ENCODE measurements at places on chromosomes 4 and X.

DNA sequence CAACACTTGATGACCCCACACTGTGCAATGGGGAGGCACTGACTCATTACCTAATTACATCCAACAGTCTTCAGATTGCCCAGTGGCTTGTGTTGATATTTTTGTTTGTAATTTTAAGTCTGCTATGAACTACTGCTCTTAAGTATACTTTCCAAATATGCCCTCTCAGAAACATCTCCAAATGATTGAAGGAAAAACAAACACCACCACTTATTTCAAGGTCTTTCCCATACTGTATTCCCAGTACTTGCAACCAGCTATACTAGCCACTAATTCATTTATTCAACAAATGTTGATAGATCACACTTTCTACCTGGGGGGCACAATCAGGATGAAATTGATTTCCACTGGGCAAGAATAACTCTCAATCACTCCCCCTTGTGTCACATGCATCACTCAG lies 302.2 kb upstream of the CPEB2 start:
- DNase-seq: no peak

GRCh38 chrX:48736303-48736702 lies 25.2 kb upstream of the GLOD5 start:
- DNase-seq: no peak

GRCh38 chrX:11480626-11481025 lies 185.1 kb downstream of the ARHGAP6 start:
- no peak for DNase-seq

GRCh38 chrX:13257223-13258051 lies 62.4 kb downstream of the ATXN3L start:
- DNase-seq: no peak

GRCh38 chr4:4460759-4461158 lies 73.9 kb downstream of the NSG1 start:
- no peak for DNase-seq

GRCh38 chr4:156252358-156252921 lies 298.8 kb upstream of the CTSO start:
- DNase-seq: no peak

DNA sequence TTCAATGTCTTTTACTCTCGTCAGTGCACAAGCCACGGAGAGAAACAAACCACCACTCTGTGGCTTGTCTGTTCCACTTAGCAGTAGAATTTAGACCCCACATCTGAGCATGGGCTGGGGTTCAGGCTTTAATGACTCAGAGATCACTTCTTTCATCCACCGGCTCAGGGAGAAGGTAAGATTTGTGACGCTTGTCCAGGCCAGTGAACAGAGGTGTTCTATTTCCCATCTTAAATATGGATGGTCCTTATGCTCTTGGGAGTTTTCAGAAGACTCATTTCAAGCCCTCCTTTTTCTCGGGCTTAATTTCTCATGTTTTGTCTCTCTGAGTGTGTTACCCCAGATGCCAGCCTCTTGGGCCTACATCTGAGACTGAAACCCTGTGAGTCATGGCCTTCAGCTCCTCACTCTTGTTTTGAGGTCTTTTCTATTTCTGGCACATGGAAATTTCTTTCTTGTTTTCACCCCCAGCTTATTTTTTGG lies 127.4 kb upstream of the SFRP2 start:
- DNase-seq: no peak

GRCh38 chr4:88963817-88964216 lies 93.2 kb downstream of the FAM13A start:
- no peak for DNase-seq

GRCh38 chr4:145735827-145736226 lies 55.9 kb downstream of the C4orf51 start:
- DNase-seq: no peak

GRCh38 chr4:74364652-74365491 lies at the start of gene EREG:
TSS of gene EREG (plus strand) at chr4:74365145. CDS start at chr4:74365309, 164 bp downstream.
- peak; percentile 54 for DNase-seq

DNA sequence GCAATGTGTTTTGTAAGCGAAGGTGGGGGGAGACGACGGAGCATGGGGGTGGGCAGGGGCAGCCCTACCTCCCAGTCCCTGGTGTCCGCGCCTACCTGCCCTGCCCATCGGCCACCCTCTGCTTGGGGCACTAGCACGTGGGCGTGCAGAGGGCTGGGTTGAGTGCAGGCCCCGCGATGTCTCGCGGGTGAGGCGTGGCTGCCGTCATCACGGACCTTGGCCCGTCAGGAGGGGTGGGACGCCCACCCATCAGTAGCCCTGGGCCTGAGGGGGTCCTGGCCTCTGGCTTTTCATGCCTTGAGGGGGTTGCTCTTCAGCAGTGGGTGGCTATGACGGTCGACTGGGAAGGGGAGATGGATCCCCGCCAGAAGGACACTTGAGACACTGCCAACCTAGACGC lies 36.1 kb upstream of the GEMIN8 start:
- DNase-seq: no peak

GRCh38 chr4:8778291-8778690 lies 93.3 kb downstream of the HMX1 start:
- no peak for DNase-seq

DNA sequence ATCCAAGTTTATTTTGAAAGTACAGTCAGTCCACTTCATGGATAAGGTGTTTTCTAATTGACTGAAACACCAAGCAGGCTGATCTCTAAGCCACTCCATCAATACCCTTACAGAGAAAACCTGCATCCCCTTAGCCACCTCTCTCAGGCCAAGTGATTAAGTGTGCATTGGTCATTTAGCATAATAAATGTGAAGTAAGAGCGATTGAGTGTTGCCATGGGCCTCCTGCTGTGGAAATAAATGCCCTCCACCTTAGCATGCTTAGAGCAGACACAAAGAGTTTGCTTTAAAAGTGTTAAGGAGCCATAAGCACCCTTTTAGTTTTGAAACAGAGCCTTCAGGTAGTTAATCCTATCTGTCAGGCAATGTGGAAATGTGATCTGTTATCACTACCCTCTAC lies 386.5 kb downstream of the GPAT3 start:
- DNase-seq: no peak

DNA sequence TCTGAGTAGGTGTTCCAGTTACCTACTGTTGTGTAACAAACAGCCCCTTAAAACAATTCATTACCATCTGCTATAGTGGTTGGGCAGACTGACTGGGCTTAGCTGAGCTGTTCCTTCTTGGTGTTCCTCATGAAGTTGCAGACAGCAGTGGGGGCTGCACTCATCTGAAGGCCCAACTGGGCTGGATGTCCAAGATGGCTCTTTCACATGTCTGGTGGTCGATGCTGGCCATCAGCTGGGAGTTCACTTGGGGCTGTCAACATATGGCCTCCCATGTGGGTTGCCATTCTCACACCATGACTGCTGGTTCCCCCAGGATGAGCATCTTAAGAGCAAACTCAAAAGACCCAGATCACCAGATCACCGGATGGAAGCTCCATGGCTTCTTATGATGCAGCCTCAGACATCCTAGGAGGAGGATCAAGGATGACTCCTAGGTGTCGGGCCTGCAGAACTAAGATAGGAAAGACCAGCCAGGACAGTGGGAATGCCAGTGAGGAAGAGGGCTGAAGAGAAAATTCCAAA lies 34.3 kb upstream of the PPP2R2C start:
- DNase-seq: no peak

- DNase-seq: no peak
Measured at GRCh38 chrX:66015900-66016689, 23.8 kb downstream of the VSIG4 start.

- DNase-seq: peak; percentile 30
Measured at GRCh38 chrX:72255445-72255844, 16.6 kb upstream of the ERCC6L start.

DNA sequence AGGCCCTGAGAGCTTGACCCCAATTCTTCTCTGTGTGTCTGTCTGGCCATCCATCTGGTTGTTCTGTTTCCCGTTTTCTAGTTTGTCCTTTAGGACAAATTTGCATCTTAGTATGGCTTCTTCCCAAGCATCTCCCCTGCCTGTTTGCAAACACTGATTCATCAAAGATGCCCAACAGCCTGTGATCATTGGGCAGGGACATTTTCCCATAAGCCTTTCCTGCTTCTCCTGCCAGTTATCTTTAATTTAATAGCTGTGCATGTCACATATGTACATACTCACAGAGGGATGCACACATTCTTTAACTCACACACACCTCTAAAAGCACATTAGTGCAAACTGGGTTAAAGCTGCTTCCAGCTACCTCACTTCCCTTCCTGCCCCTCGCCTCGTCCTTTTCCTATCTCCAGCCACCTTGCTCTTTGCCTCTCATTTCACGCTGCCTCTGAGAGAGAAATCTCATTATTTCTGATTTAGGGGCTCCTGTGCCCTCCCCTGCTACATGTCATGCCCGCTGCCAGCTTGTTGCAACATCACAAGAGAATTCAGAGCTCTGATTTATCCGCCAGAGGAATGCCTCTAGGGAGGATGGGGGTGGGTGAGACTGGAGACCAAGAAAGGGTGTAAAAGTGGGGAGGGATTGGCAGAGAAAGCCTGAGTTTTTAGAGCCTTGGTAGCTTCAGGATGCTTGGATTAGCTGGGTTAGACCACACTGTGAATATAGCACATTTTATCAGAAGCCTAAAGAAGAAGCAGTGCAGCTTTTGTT lies 100.6 kb downstream of the NHS start:
- DNase-seq: no peak

- DNase-seq: peak; percentile 3
Measured at GRCh38 chrX:85851418-85851817, 195.9 kb downstream of the CHM start.

DNA sequence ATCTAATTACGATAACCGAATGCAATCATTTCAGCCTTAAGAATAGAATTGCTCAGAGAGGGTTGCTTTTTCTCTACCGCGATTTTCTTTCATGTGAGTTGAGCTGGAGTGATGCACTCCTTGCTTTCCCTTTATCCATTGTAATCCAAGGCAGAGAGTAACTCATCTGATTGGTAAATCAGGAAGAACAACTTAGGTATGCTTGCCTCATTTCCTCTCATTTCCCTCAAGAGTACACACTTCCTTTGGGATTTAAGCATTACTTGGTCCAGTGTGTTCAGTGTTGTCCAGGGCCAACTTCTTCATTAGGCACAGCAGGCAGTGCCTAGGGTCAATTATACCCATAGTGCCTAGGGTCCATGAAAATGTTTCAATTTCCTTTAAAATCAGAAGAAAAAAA lies 15.7 kb upstream of the N4BP2 start:
- no peak for DNase-seq

DNA sequence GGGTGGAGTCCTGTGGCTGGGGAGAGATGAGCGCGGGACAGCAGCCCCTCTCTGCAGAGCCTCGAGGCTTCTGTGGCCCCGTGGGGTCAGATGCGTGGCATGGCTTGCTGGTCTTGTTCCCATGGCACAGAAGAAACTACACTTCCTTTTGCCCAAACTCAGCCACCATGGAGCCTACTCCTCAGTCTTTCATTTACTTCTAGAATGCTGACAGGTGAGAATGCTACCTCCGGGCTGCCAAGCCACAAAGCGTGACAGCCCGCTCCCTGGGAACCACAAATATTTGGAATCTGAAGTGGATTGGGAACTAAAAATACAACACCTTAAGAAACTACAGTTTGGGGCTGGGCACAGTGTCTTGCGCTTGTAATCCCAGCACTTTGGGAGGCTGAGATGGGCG lies 98.0 kb downstream of the TRAPPC11 start:
- DNase-seq: no peak

DNA sequence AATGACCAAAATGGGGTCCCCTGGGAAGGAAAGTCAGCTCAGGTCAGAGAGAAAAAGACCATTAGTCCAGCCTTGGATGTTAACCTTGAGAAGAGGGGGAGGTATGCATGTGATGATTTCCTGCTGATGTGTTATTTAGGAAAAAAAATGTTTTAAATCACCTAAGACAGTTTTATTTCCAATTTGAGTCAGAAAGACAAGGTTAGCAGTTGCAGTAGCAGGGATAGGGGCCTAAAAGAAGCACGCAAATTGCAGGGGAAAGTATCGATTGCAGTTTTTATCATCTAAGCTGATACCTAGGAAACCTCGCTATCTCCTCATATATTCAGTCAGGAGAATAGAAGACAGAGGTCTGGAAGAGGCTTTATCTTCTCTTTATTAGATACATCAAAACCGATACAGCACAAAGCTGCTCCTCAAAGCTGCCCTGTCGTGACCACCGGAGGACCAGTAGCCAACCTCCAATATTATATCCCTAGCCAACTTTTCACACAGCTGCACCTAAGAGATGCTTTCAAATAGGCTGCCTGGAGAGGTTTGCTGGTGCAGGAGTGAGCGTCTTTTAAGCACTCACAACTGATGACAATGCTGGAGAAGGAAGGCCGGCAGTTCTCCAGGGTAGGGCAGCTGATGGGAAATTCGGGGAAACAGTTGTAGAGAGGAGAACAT lies 289.4 kb downstream of the INPP4B start:
- no peak for DNase-seq

- no peak for DNase-seq
Measured at GRCh38 chrX:99795495-99795894, 614.6 kb downstream of the PCDH19 start.
